Right lung (tissue), 10 donors: ENCODE measurements at places on chromosomes 4 and X. TPM values are rescaled to one million over a fixed set of nuclear protein-coding genes. Genes with fewer than 3 reads are reported as not detected.

Gene KLHL4
- 5.7 TPM for polyA plus RNA-seq

Gene GLRA2
- 0.40 TPM for polyA plus RNA-seq

Gene PLP1
- polyA plus RNA-seq, result 21.7 TPM

- peak; percentile 8 for DNase-seq
Observed at GRCh38 chrX:107894038-107894437, 68.4 kb downstream of the MID2 start.

Gene SLC6A8
- polyA plus RNA-seq, result 3.7 TPM
